ENCODE measurements at places on chromosomes 12 and 14.

GRCh38 chr14:89549381-89550125, 132.5 kb upstream of the FOXN3 start:
- no peak for DNase-seq

DNA sequence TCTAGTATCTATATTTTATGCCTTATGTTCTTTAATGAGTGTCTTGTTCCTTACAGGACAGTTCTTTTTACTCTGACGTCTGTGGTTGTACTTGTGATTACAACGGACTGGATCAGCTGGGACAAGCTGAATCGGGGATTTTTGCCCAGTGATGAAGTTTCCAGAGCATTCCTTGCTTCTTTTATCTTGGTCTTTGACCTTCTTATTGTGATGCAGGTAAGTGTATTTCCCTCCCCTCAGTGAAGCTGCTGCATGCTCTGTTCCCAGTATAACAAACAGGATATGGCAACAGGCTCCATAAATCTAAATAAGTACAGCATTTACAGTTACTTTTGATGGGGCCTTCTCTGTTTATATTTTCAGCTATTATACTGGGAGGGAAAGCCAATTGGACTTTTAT, 463.6 kb downstream of the TMEM117 start:
- DNase-seq = no peak

DNA sequence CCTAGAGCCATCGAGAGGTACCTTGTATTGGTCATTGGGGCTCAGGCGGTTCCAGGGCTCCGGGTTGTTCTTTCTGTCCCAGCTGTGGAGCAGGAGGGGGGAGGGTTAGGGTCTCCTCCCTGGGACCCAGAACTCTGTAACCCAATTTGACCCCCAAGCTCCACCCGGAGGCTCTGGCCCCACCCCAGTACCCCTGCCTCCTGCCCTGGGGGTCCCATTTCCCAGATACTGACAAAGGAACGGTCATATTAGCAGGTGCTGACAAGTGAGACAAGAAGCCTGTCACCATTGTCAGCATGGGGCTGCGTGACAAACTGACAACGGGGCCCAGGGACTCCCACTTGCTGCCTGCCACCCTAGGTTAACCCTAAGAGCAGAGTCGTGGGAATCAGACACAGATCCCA, 6.2 kb downstream of the SHMT2 start:
- DNase-seq = no peak

GRCh38 chr12:24991209-24992049, 42.5 kb upstream of the BCAT1 start:
- no peak for DNase-seq

DNA sequence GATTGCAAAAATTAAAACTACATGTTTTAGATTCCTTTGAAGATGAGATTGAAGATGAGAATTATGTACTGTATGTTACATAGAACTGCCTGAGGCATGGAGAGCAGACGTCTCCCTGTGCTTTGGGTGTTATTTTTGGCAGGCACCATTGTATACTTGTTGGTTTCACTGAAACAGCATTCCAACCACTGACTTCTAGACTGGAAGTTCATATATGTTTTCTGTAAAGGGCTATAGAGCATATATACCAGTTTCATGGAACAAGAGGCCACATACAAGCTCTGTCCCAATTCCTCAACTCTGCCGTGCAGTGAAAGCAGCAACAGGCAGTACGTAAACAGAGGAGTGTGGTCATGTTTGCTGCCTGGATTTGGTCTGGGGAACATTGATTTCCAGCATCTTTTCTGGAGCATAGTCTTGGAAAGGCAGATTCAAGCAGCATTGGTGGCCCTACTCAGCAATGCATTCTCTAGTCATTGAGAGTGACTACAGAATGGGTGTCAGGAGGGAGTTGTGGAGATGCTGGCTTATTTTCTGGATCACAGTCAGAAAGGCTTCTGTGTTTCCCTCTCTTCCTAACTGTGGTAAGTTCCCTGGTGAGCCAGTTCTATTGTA, 57.6 kb upstream of the CNTN1 start:
- no peak for DNase-seq

- no peak for DNase-seq
Observed at GRCh38 chr12:44526655-44527182, 349.4 kb downstream of the NELL2 start.

DNA sequence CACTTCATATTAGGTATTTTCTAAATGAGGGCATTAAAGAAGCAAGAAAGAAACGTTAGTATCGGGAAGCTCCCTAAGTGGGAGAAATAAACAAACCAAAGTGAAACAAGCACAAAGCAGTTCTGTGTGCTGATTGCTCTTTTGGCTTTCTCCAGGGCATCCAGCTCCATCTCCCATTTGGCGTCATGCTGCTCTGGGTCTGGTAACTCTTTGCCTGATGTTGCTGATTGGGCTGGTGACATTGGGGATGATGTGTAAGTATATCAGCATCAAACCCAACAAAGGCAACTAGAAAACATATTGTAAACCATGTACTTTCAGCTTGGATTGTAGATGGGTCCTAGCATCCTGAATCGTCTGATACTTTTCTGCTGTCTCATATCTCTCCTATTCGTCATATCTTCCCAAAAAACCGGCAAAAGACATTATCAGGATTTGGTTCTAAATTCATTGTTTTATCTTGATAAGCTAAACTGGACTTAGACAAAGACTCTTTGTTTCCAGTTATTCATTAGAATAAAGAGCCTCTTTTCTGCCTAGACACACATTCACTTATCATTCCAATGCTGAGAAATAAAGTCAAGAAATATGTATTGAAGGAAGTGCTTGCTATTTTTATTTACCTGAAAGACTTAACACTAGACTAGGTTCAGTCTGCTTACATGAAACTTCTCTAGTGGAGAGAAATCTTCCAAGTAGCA, 2.4 kb downstream of the CLEC12B start:
- DNase-seq = no peak

GRCh38 chr14:36339816-36340215, 19.4 kb upstream of the MBIP start:
- no peak for DNase-seq

DNA sequence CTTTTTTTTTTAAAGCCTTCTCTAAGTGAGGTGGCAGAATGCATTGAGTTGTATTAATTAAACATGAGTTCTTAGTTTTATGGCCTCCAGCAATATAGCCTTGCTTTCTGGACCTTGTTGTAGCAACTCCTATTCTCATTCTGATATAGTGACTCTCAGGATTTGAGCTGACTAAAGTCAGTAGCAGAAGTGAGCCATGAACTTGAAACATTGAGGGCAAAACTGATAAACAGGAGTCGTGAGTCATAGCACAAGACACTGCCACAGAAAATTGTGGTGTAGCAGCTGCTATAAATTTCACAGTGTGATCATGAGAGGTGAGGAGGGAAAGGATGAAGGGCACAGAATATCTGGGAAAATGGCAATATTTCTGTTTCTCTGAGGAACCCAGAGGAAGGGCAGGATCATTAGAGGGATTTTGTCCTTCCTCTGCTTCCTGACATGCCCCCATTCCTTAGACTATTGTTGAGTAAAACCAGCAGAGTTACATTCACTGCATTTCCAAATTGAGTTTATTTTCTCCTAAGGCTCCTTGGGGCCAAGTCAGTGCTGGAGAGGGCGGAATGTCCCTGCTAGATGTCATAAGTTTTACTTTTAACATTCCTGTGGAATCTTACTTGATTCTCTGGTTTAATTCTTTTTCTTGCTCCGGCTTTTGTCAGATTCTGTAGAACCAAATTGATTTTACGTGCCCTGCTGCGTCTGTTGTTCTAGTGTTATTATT, 7.5 kb downstream of the KLRG1 start:
- DNase-seq = no peak

GRCh38 chr14:100108840-100109593, 43.8 kb downstream of the EVL start:
- no peak for DNase-seq

DNA sequence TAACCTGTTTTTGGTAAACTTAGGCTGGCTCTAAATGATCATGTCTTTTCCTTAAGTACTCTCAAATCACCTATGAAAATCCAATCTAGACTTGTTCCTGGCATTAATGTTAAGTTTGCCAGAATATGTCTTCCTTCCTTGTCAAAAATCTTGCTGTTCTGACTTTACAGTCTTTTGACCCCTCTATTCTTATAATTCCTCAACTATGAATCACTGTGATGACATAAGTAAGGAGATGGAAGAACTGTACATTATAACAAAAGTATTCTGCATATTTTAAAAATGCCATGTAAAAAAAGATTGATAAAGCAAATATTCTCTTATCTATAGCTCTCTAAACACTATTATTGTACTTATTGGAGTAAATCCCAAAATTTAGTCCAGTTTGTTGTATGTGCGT, 51.4 kb upstream of the BAZ1A start:
- no peak for DNase-seq

DNA sequence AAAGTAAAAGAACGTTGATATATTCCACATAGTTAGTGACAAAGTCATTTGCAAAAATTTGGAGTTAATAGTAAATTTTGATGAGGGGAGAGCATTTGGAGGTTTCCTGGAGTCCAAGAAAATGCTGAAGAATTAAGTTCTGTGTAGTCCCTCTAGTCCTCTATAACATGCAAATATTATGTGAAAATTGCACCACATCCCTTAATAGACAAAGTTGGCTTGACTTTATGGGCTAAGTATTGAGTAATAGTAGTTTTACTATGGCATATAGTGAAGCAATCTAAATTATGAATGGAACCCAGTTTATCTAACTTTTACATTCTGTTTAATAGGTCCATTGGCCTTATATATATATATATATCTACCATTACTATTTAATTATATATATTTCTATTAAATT, 66.4 kb upstream of the DCN start:
- no peak for DNase-seq

- no peak for DNase-seq
Observed at GRCh38 chr12:79448816-79449215, 241.9 kb downstream of the PAWR start.

DNA sequence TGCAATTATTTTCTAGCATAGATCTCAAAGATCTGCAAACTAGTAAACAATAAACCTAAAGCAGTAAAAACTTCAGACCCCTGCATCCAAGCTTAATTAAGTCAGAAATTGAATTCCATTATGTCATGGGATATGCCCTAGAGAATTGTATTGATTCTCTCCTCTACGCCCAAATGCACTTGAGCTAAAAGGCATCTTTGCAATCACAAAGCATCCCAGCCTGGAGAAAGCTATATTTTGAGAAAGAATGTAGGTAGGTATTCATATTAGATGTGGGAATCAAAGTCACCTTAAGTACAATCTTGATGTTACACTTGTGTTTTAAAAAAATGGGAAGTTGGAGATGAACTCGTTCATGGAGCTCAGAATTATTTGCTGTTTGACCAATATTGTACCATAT, 386.7 kb downstream of the ADAMTS20 start:
- no peak for DNase-seq

DNA sequence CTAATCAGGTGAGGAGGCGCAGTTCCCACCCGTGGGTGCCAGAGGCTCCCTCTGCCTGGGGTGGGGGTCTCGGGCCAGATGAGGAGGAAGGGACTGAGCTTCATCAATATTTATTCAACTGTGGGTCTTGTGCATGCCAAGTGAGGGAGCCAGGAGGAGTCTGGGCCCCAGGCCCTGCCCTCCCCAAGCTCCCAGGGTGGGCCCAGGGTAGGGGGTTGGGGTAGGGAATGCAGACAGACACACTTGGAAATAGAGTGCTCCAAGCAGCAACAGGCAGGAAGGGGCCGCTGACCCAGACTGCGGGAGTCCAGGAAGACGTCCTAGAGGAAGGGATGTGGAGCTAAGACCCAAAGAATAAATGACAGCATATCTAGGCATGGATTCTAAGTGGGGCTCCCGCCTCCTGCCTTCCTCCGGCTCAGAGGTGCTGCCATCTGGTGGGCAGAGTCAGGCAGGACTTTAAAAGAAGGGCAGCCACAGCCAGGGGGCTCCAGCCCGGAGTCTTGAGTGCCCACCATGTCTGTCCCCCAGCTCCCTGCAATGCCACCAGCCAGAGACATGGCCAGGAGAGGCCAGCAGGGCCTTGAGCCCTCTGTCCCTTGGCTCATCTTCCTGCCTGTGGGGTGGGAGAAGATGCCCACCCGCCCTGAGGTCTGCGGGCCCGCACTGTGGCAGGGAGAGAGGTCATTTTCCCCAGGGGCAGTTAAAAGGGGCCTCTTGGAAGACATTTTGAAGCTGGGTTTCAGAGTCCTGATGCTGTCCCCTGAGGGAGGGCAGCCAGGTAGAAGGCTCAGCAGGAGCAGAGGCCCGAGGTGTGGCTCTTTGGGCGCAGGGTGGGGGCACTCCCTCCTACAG, 70.1 kb downstream of the PHETA1 start:
- DNase-seq = no peak

- no peak for DNase-seq
Observed at GRCh38 chr12:89476904-89477595, 47.5 kb downstream of the GALNT4 start.

DNA sequence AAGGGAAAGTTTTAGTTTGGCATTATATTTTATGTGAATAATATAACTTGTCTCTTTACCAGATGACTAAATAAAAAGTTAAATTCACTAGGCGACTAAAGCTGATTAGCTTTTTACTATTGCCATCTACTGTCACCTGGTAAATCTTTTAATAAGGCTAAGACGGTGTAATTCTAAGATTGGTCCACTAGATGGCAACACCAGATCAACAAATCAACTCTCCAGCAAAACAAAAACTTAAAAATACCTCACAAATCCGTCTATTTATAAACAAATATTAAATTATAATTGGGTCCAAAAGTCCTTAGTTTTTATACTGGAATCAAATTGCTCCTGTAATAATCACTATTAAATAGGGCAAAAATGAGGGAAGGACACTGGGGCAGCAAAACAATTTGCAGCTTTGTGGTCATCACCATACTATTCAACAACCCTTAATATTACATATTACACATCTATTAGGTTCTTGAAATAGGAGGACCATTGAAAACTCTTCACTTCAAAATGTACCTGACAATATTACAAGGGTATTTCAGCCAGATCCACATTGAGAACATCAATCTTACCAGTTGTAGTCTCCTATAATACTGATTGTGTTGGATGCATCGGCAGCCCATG, 47.9 kb downstream of the GALC start:
- DNase-seq = no peak

- DNase-seq = no peak
Observed at GRCh38 chr12:77064896-77065360, 441 bp downstream of the E2F7 start.

- DNase-seq = no peak
Observed at GRCh38 chr12:41302979-41303403, 114.9 kb downstream of the PDZRN4 start.

DNA sequence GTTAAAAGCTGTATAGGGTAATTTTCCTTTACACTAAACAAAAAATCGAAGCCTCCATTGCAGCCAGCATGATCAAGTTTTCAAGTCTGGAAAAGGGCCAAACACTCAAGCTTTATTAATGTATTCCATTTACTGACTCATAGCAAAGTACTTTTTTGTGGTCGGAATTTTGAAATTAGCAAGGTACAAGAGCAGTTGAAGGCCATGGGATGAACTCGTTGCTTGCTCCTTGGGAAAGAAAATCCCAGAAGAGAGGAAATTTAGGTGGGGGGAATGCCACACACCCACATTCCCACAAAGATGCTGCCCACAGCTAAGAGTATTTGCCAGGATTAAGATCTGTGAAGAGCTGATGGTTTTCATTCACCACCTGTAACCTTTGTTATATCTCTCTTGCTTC, 333.7 kb downstream of the EGLN3 start:
- DNase-seq = no peak

GRCh38 chr14:65560340-65561027, 148.0 kb downstream of the FUT8 start:
- DNase-seq = no peak

- no peak for DNase-seq
Observed at GRCh38 chr12:82408844-82409243, 50.5 kb downstream of the METTL25 start.

- DNase-seq = no peak
Observed at GRCh38 chr14:70886421-70887206, 20.6 kb upstream of the PCNX1 start.

- no peak for DNase-seq
Observed at GRCh38 chr12:2919249-2919648, 28.6 kb downstream of the TULP3 start.

Measured in omental fat pad (tissue), 4 donors.